Upper lobe of left lung (tissue), 6 donors: ENCODE measurements at places on chromosomes 3 and 15. TPM values are rescaled to one million over a fixed set of nuclear protein-coding genes. Genes with fewer than 3 reads are reported as not detected.

GRCh38 chr3:1117843-1118473 lies 25.1 kb downstream of the CNTN6 start:
- no peak for DNase-seq

GRCh38 chr15:62889734-62890505 lies 152.6 kb upstream of the TPM1 start:
- DNase-seq: no peak

DNA sequence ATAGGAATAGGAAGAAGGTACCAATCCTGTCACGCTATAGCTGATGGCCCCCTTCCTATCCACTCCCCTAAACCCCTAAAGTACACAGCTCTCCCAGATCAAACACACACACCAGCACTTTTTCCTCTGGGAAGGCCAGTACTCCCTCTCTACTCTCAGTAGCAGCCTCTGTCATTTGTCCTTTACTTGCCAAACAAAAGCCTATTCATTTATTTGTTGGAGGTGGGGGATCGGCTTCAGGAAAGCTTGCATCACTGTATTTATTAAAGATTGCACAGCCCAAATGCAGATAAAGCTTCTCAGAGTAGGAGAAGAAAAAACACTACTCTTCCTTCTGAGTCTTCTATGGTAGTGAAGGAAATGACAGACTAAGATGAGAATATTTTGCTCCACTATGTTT lies 429.7 kb upstream of the RASGRP1 start:
- DNase-seq: no peak

DNA sequence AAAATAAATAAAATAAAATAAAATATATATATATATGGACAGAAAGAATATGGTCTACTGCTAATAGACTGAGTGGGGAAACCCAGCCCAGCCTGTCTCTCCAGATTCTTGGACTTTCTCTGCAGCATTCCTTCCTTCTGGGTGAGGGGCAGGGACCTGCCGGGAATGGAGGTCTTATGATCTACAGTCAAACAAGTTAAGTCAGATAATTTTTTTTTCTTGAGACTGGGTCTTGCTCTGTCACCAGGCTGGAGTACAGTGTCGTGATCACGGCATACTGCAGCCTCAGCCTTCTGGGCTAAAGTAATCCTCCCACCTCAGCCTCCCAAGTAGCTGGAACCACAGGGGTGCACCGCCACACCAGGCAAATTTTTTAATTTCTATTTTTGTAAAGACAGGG lies 33.5 kb upstream of the ZNF774 start:
- DNase-seq: no peak

GRCh38 chr3:10471054-10471688 lies 34.2 kb downstream of the ATP2B2 start:
- DNase-seq: peak; percentile 62

GRCh38 chr3:73789825-73790444 lies 165.2 kb upstream of the PDZRN3 start:
- DNase-seq: no peak

- no peak for DNase-seq
Measured at GRCh38 chr15:39741258-39741657, 41.4 kb downstream of the FSIP1 start.

GRCh38 chr3:101816215-101817149 lies 32.8 kb upstream of the NFKBIZ start:
- DNase-seq: no peak

DNA sequence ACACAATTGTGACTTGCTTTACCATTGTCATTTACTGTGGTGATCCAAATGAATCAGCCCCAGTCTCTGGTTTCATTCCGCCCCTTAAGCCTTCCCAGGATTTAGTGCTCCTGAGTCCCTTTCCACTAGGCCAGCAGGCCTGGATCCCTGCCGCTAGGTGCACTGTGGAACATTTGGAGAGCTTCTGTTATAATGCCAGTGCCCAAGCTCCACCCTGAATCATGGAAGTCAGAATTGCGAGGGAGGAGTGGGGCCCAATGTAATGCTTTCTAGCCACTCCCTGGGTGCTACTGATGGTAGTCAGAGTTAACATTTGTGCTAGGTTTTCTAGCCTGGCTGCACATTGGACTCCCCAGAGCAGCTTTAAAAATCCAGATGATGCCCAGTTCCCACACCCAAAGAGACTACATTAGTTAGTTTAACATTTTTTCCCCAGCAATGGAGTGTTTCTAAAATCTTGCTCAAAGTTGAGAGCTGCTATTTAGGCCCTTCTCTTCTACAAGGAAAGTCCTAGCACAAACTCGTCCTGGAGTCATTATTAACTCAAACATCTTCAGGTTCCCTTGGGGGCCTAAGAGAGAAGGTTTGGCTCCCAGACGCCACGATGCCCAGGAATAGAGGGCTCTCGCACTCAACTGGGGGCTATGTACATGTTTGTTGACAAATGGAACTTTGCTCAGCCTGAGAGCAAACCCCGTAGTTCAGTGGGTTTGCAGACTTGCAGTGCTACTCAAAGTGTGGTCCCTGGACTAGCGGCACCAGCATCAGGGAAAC lies 366.7 kb upstream of the PROK2 start:
- DNase-seq: no peak

Gene PRR20G
- total RNA-seq: not detected
